CD4-positive, alpha-beta T cell treated with Interleukin-6 for 4 hours (primary cell): ENCODE measurements at places on chromosomes 13 and 19.
A peak's percentile ranks its signal among the peaks of the same experiment; 100 is the strongest.

GRCh38 chr13:113051641-113052040 is 54.0 kb upstream of the F7 start:
- no peak for DNase-seq

DNA sequence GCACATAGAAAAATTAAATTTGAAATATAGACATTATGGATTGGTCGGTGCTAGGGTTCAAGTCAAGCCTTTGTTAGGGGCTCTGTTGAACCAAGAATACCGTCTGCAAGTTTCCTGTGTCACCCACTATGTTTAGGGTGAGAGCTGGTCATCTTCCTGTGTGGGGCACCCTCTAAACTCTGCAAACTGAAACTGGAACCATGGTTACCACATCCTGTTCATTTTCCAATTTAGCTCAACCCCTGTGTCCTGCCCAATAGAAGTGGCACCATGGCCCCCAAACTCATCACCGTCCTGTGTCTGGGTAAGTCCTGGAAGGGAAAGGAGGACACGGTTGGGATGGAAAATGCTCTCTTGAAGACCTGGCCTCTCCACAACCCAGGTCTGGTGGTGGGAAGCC is 29.9 kb downstream of the LAIR2 start:
- DNase-seq, result no peak

- peak; percentile 67 for DNase-seq
Observed at GRCh38 chr19:34336781-34337271, 28.2 kb upstream of the GPI start.

DNA sequence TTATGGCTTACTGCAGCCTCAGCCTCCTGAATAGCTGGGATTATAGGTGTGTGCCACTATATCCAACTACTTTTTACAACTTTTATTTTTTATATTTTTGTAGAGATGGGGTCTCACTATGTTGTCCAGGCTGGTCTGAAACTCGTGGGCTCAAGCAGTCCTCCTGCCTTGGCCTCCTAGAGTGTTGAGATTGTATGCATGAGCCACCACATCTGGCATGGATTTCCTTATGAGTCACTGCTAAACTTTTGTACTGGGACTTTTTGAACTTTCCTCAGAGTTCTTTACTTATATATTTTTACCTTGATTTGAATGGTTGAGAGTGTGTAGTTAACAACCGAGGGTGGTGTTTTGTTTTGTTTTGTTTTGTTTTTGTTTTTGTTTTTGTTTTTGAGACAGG is 33.4 kb downstream of the DNAJC3 start:
- DNase-seq, result no peak

GRCh38 chr19:58585442-58586132 is 12.5 kb upstream of the MZF1 start:
- no peak for DNase-seq

DNA sequence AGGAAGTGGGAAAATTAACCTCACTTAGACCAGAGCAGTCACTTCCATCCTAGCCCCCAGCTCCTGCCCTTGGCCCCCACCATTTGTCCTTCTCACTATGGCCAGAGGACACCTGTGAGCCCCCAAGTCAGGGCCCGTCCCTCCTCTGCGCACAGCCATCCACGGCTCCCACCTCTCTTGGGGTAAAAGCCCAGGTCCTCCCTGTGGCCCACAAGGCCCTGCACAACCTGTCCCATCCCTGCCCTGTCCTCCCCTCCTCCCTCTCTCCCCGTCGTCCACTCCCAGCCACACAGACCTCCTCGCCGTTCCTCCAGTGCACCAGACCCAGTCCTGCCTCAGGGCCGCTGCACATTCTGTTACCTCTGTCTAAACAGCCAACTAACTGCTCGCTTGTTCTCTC is 53.9 kb downstream of the SMIM24 start:
- DNase-seq, result no peak

- DNase-seq, result no peak
Observed at GRCh38 chr19:51034704-51035103, at the start of gene KLK12. KLK12 (minus strand) TSS chr19:51035002; CDS start chr19:51034621, 381 bp downstream.

DNA sequence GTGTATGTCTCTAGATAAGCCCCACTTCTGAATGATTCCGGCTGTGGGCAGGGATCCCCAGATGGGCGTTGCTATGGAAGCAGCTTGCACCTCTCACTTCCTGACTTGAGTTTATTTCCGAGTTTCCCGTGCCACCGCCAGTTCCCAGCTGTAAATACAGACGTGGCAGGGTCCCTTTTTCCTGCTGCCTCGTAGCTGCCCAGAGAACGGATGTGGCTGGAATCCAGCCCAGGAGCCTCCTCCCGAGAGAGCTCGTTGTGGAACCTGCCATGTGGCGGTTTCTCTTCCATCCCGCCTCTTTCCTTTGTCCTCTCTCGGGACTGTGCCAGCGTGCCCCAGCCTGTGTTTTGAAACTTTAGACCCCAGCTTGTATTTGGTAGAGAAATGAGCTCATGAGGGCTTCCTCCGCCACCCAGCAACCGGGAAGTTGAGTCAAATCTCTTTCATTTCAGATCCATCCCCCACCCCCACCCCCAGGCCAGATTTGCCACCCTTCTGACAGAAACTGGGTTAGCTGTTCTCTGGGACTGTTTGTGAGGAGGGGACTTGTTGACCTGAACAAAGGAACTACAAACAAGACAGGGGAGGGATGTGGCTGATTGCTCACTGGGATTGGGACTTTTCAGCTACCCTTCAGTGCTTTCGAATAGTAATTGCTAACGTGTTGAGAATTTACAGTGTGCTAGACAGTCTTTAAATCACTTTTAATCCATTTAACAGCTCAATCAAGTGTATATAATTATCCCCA is 96.6 kb downstream of the SIPA1L3 start:
- peak; percentile 28 for DNase-seq

GRCh38 chr13:21139374-21139773 is 37.0 kb downstream of the SKA3 start:
- no peak for DNase-seq

GRCh38 chr13:74114202-74114601 is 20.0 kb downstream of the KLF12 start:
- no peak for DNase-seq

- DNase-seq, result no peak
Observed at GRCh38 chr19:32349051-32349450, 3.6 kb downstream of the ZNF507 start.

DNA sequence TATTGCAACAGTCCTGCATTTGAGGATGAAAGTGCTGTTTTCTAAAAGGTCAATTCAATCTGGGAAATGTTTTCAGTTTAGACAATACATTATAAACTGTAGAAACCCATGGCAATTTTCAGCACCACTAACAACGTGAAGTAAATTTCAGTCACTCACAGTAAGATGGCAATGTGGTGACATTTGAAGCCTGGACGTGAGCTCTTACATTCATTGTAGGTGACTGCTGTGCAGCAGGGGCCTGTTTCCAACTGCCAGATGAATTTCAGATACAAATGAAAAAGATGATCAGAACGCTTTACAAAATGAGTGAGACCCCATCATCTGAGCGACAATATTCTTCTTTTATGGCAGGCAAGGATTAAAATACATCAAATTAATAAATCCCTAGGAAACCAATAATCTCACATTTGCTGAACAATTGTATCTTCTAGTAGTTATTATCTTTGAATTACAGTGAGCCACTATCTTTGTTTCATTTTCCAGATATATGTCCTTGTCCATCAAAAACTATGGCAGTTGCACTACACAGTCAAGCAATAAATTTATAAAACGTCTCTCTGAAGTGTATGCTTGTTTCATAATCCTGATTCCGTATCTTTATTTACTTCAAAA is 1816.8 kb downstream of the OLFM4 start:
- no peak for DNase-seq

DNA sequence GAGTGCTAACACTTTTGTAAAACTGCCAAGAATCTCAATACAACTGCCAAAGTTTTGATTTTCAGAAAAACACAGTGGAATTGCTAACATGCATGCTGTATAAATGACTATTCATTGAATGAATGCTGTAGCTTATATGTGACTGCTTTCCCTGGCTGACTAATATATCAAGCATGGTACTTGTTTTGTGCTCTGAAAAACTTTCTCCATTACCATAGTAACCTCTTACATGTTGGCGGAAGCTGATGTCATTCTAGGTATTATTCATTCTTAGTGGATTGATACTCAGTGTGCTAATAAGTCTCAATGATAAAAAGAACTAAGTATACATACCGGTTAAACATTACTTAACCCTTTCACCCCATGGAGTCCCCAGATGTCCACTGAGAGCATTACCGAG is 166.1 kb upstream of the MYO16 start:
- DNase-seq, result no peak

- no peak for DNase-seq
Observed at GRCh38 chr13:98428256-98428966, 148.5 kb downstream of the STK24 start.

DNA sequence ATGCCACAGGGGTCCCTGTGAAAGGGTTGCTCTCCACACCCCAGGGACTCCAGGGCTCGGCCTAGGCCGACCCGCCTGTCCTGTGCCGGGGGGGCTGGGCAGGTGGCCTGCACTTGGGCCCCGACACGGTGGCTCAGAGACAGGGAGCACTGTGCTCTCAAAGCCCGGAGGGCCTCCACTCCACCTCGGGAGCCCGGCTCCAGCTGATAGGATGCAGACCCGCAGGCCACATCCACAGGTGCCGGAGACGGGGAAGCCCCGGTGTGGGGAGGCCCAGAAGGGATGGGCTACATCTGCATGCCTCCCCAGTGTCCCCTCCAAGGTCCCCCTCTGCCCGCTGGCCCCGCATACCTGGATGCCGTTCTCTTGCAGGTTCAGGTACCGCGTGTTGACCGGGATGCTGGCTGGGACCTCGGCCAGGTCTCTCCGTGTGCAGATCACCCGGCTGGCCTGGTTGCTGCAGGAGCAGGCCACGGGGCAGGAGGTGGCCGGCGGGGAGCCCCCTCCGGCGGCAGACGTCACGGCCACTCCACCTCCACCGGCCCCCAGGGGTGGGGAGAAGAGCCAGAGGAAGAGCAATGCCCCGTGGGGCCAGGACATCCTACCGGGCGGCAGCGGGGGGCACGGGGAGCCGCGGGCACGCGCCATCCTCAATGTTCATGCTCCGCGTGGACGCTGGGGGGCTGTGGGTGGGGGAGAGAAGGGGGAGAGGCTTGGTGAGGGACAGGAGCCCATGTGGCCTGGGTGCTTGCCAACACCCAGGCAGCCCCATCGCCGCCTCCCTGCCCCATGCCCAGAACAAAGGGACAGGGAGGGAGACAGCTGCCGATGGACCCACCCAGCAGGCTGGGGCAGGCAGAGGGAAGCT is 19.8 kb downstream of the LRRC4B start:
- DNase-seq, result no peak

DNA sequence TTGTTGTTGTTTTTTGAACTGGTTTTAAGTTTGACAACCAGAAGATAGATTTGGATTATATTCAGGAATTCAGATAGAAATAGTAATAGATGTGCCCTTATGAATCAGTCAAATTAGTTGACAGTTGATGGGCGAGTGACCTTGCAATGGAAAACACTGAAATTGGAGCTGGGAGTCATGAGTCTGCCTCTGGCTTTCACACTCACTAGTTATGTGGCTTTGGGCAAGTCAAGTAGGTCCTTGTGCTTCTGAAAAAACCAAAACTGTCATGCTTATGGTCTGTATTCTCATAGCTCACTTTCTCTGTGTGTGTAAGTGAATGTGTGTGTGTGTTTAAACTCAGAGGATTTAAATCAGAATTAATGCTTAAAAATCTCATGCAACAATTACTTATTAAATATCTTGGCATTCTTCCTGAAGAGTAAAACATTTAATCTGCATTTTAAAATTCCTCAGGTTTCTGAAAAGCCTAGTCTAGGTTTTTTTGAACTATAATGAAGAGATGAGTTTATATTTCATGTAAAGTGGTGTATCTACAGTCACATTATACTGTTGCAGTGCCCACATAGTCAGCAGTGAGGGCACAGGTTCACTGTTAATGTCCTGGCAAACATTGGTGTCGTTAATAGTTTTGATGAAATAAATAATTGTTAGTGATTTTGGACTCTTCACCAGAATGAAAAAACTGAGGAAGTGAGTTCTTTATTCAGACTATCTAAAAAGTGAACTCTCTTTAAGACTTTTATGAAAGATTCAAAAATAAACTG is 32.5 kb downstream of the UCHL3 start:
- no peak for DNase-seq

GRCh38 chr19:15072930-15073647 is 8.9 kb upstream of the OR1I1 start:
- DNase-seq, result no peak

- DNase-seq, result no peak
Observed at GRCh38 chr13:50197705-50198104, 182.5 kb downstream of the KCNRG start.

GRCh38 chr19:57271280-57271679 is 9.0 kb upstream of the ZNF460 start:
- no peak for DNase-seq

- DNase-seq, result no peak
Observed at GRCh38 chr19:3193256-3194105, 7.8 kb downstream of the NCLN start.

GRCh38 chr13:101465877-101466276 is 13.4 kb downstream of the ITGBL1 start:
- no peak for DNase-seq

DNA sequence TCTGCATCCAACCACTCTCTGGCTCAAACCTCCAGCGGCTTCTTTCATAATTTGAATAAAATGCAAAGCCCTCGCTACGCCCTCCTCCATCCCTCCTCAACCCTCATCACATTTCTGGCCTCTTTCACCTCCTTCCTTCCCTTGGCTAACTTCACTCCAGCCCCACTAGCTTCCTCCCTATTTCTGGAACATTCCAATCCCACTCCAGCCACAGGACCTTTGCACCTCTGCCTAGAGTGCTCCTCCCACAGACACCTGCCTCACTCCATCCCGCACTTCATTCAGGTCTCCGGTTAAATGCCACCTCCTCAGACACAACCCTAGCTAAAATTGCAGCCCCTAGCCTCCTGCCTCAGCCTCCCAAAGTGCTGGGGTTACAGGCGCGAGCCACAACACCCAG is 7.9 kb upstream of the DPF1 start:
- no peak for DNase-seq

DNA sequence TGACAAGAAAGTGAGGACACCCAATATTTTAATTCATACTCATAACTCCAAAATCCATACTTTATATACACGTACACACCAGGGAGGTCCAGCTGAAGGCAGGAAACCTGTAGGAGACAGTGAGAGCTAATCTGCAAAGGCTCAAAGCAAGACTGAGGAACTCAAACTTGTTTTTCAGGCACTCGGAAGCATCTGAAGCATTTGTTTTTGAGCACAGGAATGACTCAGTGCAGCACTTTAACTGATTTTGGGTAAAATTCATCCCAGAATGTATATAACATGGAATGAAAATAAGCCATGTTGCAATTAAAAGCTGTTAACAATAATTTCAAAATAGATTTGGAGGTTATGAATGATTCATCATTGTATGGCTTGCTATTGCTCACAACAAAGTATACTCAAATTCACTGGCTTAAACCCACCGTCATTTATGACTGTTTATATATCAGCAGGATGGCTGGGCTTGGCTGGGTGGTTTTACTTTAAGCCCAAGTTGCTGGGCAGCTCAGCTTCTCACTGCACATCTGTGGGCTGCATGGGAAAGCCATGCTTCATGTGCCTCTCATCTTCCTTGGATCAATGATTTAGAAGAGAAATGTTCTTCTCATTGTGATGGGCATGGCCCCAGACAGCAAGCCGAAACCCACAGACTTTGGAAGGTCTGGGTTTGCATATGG is 177.0 kb downstream of the RFC3 start:
- DNase-seq, result no peak

GRCh38 chr13:21606796-21607195 is 2.8 kb upstream of the MICU2 start:
- DNase-seq, result no peak

- DNase-seq, result no peak
Observed at GRCh38 chr19:4652075-4652474, 12.8 kb downstream of the TNFAIP8L1 start.

- no peak for DNase-seq
Observed at GRCh38 chr13:37442996-37443395, 155.6 kb downstream of the POSTN start.
